ENCODE measurements at places on chromosomes 2 and 18. TPM values are rescaled to one million over a fixed set of nuclear protein-coding genes. Genes with fewer than 3 reads are reported as not detected.

GRCh38 chr18:13696961-13697360 is 29.4 kb downstream of the FAM210A start:
- no peak for DNase-seq

TSPYL6 gene
- total RNA-seq: not detected

DNA sequence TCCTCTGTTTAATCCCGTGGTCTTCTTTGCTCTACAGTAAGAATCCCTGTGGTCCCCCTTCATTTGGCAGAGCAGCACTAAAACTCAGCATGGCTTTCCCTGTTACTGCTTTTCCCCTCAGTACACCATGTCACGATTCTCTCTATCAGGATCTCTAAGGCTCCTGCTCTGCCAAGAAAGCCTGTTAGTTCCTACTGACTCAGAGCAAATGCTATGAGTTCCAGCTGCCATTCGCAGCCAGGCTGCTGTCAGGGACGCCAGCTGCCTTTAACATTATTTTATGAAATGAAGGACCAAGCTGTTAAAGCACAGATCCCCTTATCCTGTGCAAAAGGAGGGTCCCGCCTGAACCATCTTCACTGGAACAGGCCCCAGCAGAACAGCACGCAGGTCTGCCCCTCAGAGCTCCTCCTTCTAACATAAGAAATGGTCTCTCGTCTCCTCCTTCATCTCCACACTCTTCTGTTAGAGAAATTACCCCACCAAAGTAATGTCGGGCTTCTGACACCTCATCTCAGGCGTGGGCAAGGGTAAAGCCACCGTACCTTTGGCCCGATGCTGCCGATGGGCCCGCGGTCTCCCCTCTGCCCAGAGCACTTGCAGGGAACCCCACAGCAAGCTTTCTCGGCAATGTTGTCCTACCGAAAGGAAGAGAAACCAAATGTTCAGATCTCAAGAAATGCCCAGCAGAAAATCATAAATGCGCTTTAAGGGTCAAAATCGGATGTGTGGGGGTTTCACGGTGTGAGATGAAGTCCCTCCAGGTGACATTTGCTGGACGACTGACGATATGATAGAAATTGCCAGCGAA is 52.6 kb downstream of the COL6A3 start:
- no peak for DNase-seq

GRCh38 chr2:95313296-95314131 is 16.4 kb downstream of the KCNIP3 start:
- DNase-seq: no peak

GREB1 gene
- total RNA-seq: 1.6 TPM

RGPD3 gene
- 0.31 TPM for total RNA-seq

DNA sequence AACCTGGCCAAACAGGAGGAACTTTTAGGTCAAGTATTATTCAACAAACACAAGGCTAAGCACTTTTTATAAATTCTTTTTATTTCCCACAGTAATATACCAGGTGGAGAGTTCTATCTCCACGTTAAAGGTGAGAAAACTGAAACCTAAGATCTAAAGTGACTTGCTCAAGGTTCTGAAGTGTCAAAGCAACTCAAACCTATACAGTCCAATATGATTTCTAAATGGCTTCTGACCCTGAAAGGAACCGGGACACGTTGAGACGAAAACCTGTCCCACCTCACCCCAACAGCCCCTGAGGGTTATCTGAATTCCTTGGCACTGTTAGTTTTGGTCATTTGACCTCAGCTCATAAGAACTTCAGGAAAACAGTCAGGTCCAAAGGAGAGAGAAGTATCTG is 814.5 kb upstream of the LRATD1 start:
- DNase-seq: no peak

DNA sequence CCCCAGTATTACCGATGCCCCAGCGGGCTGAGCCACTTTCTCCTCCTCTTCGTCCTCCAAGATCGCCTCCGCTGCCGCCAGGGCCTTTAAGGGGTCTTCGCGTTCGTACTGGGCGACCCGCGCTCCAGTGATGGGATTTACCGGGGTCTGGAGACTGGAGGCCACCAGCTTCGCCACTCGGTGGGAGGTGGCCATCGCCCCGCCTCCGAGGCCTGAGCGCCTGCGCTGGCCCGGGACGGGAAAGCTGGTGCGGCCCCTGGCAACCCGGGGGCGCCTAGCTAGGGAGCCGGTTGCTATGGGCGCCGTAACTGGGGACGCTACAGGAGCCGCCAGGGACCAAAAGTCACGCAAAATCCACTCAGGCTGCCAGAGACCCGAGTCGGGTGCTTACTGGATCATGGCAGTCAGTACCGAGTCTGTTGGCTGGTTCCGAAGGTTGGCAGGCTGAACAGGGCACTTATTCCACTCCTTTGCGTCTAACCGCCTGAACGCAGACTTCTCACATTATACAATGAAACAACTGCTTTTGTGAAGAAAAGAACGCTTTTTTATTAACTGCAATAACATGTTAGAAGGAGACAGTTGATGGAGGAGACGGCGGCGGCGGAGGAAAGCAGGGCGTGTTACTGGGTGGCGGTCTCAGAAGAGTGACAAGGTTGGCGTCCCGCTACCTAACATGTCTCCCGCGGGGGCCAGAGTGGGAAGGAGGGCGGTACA is at the start of gene FAM161A:
TSS of gene FAM161A (minus strand) at position 214 of the 717 bp plus-strand sequence. CDS start at position 195, 19 bp downstream.
- peak; percentile 92 for DNase-seq

Measured in right lobe of liver (tissue), 6 donors.